Tibial nerve (tissue), 4 donors: ENCODE measurements at places on chromosomes 16 and 17. TPM values are rescaled to one million over a fixed set of nuclear protein-coding genes. Genes with fewer than 3 reads are reported as not detected.

DNA sequence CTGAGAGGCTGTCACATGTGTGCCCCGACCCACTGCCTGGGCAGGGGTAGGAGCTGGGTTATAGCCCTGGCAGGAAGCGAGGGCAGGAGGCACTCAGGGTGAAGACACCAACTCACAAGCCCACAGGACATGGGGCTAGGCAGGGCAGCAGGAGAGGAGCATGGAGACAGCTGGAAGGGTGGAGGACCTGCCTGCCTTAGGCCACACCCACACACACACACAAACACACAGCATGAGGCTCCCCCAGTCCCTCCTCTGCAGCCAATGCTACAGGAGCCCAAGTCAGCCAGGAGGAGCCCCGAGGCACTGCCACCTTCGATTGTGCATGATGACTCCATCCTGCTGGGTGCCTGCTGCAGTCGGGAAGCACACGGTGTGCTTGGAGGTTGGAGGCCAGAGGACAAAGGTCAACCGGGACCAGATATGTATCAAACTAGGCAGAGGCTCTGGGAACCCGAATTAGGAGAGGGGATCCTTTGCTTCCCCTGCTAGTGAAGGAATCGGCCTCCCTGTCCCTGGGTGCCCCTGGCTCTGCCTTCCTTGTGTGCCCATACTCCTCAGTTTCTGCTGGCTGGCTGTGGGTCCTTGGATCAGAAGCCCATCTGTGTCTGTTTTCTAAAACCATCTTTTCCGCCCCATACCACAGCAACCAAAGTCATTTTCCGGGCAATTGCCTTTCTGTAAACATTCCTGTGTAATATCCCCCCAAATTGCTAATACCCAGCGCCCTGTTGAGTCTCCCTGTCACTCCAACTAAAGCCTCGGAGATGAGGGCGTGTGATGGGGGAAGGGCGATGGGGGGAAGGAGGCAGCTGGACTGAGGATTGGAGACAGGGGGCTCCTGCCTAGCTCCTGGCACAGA lies 20.5 kb downstream of the SRCIN1 start:
- DNase-seq = no peak

GRCh38 chr17:2563543-2563942 lies 29.9 kb upstream of the PAFAH1B1 start:
- DNase-seq = no peak

MOSMO gene
- 27.7 TPM for total RNA-seq

GRCh38 chr17:7767004-7767403 lies 49.5 kb downstream of the DNAH2 start:
- DNase-seq = no peak

DNA sequence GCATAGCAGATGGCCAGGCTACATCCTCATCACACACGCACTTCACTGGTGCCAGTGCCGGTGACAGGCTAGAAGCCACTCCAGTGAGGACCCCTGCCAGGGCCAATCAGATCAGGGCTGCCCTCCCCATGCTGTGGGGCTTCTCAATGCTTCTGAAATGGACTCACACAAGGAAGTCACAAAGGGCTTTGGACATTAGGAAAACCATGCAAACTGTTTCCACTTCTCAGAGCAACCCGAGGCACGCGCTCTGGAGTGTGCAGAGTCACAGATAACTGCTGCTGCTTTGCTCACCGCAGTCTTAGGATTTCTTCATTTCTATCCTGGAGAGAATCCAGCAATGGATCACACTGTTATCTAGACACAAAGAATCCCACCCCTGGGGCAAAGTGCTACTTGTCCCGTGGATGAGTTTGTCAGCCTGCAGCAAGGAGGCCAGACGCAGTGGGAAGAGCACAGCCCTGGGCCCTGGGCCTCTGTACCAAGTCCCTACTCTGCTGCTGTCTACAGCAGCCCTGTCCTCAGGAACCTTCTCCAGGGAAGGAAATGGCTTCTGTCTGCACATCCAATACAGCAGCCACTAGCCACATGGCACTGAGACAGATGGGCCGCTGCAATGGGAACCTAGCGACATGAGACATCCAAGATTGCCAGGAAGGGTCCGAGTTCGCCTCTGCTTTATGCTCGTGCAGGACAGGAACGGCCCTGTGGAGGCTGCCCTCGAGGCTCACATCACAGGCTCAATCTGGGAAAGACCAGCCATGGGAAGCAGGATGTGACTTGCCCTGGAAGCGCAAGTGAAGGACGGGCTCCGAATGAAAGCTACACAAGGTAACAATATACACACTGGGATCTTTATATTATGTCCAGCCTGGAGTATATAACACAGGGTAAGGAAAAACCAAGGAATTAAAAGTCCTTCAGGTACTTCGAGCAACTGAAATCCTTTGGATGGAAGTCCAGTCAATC lies 169.3 kb downstream of the ZFHX3 start:
- DNase-seq = no peak

GRCh38 chr17:38870259-38871165 lies 654 bp downstream of the LASP1 start:
- DNase-seq = peak; percentile 75

DNA sequence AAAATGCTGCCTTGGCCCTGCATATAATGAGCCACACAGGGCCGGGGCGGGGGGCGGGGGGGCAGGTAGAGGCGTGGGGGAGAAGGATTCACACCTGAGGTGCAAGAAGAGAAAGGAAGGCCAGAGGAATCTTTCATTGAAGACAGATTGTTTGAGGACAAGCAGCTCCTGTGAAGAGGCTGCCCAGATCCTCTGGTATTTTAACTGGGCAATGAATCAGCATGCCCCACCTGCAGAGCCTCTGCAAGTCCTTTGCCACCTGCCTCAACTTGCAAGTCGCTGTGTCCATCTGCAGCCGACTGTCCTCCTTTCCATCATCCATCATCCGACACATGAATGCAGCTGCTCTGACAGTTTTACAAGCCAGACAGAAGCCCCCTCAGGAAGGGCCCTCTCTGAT lies 1.2 kb upstream of the SOST start:
- no peak for DNase-seq

DNA sequence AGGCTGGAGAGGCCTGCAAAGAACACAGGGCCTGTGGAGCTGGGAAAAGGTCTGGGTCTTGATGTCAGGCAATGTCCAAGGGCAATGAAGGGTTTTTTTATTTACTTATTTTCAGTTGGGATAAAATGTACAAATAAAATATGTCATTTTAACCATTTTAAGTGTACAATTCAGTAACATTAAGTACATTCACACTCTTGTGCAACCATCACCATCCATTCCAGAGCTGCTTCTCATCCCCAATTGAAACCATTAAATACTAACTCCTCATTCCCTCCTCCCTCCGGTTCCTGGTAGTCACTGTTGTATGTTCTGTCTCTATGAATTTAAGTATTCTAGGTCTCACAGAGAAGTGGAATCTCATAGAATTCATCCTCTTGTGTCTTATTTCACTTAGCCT lies 444.7 kb downstream of the HS3ST3B1 start:
- no peak for DNase-seq

ASGR1 gene
- total RNA-seq = 1.5 TPM

DNA sequence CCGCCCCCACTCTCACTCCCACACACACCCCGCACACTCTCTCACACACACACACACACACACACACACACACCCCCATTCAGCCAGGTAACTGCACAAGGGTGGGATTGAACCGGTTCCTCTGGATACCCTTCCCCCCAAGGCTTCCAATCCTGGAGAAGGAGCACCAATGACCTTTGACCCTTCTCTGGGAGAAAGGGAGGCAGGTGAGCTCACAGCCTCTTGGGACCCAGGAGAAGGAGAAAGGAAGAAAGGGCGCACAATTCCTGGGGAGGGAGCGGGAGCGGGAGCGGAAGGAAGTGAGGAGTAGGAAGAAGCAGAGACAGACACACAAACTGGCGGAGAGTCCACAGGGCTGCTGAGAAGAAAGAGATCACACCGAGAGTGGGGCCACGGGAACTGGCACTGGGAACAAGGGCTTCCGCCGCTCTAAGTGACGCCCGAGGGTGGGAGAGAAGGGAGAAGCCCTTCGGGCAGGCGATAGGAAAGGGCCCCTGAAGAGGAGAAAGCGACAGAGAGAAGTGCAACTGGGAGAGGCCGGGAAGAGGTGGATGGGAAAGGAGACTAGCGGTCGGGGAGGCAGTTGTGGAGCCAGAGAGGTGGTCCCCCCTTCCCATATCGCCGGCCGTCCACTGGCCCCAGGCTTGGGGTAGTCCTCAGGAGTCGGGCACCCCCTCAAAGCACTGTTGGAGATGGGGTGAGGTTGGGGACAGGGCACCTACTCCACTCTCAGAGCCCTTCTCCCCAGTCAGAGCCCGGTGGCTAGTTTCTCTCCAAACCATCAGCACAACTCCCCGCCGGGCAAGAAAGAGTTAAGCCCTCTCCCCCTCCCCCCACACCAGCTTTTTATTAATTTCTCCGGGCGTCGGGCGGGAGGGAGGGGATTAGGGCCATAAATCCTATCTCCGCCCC lies 1.3 kb downstream of the SAMD14 start:
- no peak for DNase-seq

DNA sequence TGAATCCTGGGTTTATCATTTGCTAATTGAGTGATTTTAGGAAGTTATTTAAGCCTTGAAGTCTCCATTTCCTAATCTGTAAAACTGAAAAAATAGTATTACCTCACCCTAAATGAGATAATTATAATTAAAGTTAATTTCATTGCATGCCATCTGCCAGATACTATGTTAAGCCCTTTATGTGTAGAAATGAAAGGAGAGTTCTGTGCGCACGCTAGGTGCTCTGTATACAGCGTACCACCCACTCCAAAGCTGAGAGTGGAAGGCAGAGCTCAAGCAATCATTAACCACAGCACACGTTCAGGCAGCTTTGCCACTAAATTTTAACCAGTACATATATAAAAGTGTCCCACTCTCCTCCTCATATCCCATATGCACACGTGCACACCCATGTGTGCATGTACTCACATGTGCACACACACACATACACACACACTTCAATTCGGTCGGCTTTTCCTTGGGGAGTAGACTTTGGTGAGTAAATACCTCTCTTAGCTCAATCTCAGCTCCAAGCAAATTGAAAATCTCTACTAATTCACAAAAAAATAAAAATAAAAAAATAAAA lies 204.8 kb downstream of the GRIN2A start:
- DNase-seq = no peak

DNA sequence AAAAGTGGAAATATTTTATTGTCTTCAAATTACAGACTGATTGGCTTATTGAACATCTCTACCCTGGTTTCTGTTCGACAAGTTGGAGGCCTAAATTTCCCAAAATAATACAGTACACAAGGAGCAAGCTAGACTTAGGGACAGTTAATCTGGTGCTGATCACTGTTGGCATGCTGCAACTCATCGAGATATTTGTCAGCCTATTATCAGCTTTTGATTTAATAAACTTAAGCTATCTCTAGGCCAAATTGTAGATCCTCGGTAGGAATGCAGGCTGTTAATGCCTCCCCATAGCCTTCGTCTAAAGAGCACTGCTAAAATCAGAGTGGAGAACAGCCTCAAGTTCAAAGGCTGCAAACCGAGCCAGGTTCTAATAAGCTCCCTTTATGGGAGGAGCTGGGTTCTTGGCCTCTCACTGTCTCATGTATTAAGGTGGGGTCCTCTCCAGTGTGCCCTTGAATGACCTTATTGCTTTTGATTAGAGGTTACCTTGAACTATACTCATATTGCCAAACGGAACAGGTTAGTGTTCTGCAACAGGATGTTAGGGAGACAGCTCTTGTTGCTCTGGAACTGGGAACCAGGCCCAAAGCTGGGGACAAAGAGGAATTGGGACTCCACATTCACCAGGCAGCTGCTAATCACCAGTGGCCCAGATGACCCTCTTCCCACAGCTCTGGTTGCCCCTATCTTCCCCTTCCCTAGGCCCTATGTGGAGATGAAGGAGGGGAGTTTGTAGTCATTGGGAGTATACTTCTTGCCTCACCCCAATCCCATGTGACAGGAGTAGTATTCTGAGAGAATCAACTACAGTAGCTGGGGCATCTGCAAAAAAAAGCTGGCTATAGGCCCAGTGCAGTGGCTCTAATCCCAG lies 69.5 kb upstream of the NOL11 start:
- no peak for DNase-seq

TBC1D3H gene
- total RNA-seq = not detected

DNA sequence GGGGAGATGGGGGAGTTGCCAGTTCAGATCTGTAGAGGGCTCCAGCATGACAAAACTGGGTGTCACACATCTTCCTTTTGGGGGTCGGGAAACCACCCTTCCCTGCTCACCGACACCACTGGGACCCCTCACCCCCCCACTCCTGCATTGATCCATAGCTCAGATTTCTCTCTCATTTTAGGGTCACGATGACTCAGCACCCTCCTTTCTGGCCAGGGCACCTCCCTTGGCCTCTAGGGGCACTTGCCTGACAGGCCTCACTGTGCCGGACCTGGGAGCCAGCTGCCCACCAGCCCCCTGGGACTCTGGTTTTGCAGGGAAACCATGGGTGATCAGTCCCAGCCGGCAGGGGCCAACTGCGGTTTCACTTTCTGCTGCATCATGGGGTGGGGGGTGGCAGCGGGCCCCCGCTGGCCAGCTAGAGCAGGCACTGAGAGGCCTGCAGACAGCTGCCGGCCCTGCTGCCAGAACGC lies 239.4 kb downstream of the MRTFB start:
- no peak for DNase-seq
